ENCODE measurements at places on chromosomes 6 and 20.

DNA sequence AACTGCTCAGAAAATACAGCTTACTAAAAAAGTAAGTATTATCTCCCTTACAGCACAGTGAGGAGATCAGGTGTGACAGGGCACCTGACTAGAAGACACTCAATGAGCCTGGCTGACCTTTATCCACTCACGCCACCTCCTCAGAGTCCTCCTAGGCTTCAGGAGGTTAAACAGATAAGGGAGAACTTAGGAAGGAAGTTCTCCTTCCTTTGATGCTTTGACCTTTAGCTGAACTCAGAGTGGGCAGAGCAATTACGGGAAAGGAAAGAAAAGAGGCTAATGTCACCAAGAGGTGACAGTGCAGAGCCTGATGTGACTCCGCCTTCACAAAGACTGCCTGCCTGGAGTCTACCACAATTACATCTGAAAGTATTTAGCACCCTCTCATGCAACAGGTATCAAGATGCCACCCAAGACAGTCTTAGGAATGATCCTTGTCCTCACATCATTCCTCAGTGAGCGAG is 36.7 kb downstream of the MAN1A1 start:
- no peak for DNase-seq

DNA sequence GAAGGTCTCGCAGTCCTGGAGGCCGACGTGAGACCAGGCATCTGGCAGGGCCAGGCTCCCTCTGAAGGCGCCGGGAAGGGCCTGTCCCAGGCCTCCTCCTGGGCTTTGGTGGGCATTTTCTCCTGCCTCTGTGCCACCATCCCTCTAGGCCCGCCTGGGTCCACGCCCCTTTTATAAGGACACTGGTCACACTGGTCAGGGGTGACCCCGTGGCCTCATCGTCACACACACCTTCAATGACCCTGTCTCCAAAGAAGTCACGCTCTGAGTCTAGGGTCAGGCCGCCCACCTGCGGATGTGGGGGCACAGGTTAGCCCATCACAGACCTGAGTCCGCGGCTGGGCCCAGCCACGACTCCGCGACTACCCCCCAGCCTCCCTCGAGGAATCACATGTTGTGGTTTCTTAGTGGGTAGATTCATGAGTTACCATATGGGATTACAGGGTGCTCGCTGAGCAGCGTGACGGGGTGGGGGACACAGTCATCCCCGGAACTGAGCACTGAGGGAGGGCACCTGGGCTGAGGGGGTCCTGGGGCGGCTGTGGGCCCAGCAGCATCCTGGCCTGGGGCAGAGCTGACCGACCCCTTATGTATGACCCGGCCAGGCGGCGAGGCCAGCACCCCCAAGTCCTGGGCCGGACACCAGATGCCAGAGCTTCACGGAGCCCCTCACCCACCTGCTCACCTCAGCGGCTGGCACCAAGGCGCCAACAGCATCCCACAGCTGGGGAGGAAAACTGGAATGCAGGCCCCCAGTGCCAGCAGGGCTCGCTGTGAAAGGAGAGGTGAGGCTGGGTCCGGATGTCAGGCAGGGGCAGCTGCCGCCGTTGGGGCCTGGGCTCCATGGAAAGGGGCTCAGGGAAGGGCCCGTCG is 115.9 kb downstream of the DLL1 start:
- DNase-seq = no peak

DNA sequence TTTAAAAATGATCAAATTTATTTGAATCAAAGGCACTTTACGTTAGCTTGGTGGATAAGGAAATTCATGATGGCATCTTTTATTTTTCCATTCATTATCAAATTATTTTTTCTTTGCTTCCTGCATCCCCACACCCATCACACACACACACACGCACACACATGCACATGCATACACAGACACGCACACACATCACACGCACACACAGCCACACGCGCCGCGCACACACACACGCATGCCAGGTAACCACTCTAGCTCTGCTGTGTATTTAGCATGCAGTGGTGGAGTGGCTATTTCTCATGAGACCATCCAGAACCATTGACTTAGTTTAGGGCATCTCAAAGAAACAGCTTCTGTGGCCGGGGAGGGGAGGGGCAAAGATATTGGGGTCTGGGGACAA is 47.0 kb downstream of the GNAS start:
- no peak for DNase-seq

- DNase-seq = no peak
These were observed 4.4 kb downstream of the TTPAL start for GRCh38 chr20:44480097-44480496.

GRCh38 chr6:37311741-37312473 is 41.9 kb upstream of the RNF8 start:
- no peak for DNase-seq

- no peak for DNase-seq
These were observed 1.3 kb downstream of the CD24 start for GRCh38 chr6:106973018-106973835.

DNA sequence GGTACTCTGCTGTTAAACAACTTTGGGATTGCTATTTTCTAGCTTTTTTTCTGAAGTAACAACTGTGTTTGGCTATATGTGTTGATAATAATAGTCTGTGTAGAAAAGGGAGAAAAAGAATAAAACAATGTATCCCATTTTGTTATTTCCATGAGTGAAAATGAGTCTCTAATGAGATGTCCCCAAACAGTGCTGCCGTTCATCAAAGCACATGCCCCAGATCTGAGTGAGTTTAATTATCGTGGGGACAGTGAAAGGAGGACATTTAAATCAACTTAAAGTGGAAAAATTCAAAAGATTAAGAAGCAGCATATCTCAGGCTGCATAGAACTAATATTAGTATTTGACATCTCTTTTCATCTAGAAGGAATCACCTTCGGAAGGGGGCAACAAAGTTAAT is 59.6 kb downstream of the NCOA7 start:
- DNase-seq = no peak

- no peak for DNase-seq
These were observed 72.9 kb downstream of the SLC22A3 start for GRCh38 chr6:160420969-160421556.

DNA sequence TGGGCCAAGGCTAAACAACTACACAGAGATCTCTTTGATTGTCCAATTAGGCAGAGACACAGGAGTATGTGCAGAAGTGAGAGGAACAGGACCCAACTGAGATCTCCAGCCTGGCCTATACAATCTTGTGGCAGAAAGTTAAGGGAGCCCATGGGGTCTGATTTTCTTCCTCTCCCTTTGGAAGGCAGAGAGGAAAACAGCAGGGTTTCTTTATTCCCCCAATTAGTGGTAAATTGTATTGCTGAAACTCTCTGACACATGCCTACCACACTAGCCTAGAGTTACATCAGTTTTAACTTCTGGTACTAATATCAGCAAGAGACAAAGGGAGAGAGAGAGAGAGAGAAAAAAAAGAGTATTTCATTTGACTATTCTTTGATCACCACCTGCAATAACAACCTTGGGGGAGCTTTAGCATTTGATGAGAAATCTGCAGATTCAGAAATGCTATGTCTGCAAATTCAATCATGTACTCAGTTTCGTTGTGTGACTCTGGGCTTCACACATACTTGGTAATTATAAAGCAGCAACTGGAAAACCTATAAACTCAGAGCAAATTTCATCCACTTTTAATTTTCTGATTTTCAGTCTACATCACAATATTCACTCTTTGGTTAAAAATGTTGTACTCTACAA is 260.3 kb upstream of the SPTLC3 start:
- DNase-seq = no peak

DNA sequence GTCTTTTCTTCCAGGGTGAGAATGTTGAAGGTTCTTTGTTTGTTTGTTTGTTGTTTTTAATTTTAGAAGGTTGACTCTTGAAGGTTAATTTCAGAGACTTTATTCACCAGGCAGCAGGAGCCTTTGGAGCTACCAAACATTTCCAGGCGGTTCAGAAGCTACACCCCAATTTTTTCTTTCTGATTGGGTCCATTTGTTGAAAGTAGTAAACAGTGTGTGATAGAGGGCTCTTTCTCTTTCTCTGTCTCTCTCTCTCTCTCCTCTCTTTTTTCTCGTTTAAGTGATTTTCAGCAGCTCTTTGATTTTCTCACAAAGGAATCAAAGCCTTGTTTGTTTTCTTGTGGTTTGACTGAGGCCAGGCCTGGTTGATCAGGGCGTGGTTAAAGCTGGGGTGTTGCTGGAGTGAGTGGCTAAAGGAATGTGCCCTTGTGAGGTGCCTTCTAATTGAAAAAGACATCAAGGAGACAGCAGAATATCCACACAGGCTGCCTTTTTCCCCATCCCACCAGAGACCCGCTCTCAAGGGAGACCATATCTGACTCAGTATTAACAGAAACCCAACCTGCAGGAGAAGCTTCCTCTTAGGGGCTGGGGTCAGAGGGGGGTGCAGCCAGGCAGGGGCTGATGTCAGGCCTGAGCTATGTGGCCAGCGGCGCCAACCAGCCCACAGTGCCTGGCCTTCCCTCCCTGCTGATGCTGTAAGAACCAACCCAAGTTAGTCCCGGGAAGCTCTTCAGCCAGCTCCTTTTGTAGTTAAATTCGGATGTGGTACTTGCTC is 40.4 kb upstream of the NAA20 start:
- DNase-seq = no peak

DNA sequence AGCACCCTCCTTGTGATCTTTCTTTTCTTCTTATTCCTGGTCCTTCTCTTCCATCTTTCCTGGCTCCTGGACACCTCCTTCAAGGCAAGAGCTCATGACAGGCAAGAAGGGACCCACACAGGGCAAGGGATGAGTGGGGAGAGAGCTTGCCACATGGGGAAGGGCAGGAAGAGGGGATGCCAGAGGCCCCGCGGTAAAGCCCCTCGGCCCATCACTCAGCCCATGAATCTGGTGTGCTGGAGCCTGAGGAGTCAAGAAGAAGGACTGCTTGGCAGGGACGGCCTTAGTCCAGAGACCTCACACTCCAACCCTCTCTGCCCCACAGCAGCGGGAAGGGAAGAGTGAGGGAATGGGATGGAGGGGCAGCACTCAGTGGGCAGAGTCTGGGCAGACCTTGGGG is 52.3 kb upstream of the SAYSD1 start:
- no peak for DNase-seq

DNA sequence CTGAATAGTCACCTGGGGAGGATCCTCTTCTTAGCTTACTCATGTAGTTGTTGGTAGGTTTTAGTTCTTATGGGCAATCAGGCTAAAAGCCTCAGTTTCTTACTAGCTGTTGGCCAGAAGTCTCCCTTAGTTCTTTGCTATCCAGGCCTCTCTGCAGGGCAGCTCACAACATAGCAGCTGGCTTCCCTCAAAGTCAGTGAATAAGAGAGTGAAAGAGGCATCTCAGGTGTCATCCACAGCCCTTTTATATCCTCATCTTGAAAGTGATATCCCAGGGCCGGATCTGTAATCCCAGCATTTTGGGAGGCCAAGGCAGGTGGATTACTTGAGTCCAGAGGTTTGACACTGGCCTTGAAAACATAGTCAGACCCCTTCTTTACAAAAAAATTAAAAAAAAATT is 42.1 kb upstream of the FOXA2 start:
- no peak for DNase-seq

DNA sequence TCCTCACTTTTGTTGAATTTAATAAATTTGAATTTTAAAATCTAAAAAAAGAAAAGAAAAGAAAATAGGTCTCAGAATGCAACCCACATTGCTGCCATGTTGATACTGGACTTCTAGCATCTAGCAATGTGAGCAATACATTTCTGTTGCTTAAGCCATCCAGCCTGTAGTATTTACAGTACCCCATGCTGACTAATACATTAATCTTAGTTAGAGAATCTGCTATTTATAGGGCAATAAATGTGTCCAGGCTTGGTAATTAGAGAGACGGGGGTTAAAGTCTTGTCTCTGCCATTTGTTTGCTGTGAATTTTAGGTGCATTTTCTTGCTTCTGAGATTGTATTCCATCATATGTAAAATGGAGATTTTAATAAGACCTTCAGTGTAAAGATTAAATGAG is 471.3 kb downstream of the DHX35 start:
- no peak for DNase-seq

DNA sequence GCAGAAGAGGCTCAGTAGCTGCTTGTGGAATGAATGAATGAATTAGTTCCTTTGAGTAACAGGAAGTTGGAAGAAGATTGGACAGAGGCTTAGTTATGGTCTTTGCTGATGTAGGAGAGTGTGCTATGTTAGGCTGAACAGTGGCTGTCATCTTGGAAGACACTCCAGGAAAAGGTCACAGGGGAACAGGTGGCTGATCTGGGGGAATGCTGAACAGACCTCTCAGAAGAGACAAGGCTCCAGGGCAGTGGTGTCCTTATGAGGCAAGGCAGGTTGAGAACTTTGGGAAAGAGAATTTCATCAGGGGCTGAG is 62.3 kb downstream of the UTRN start:
- no peak for DNase-seq

GRCh38 chr20:32429745-32430360 is 71.7 kb downstream of the ASXL1 start:
- no peak for DNase-seq

- no peak for DNase-seq
These were observed 16.7 kb downstream of the DYNLT1 start for GRCh38 chr6:158627940-158628211.

- DNase-seq = no peak
These were observed 58.0 kb downstream of the RIPOR3 start for GRCh38 chr20:50633361-50633760.

Measured in stimulated activated CD8-positive, alpha-beta memory T cell treated with anti-CD3 and anti-CD28 coated beads, Interleukin-7, amount 100 ng/mL, for 48 hours (primary cell).